Fibroblast of villous mesenchyme (primary cell): ENCODE measurements at places on chromosomes 4 and X. TPM values are rescaled to one million over a fixed set of nuclear protein-coding genes. Genes with fewer than 3 reads are reported as not detected.

- DNase-seq: no peak
These were observed 701.9 kb upstream of the ACTRT1 start for GRCh38 chrX:128754130-128754529.

- DNase-seq: no peak
These were observed 23.7 kb downstream of the LRPAP1 start for GRCh38 chr4:3508542-3508941.

NUDT11 gene
- 7.4 and 12.1 TPM in 2 replicates for total RNA-seq

- no peak for DNase-seq
These were observed 14.8 kb upstream of the MAEA start for GRCh38 chr4:1274871-1275270.

DNA sequence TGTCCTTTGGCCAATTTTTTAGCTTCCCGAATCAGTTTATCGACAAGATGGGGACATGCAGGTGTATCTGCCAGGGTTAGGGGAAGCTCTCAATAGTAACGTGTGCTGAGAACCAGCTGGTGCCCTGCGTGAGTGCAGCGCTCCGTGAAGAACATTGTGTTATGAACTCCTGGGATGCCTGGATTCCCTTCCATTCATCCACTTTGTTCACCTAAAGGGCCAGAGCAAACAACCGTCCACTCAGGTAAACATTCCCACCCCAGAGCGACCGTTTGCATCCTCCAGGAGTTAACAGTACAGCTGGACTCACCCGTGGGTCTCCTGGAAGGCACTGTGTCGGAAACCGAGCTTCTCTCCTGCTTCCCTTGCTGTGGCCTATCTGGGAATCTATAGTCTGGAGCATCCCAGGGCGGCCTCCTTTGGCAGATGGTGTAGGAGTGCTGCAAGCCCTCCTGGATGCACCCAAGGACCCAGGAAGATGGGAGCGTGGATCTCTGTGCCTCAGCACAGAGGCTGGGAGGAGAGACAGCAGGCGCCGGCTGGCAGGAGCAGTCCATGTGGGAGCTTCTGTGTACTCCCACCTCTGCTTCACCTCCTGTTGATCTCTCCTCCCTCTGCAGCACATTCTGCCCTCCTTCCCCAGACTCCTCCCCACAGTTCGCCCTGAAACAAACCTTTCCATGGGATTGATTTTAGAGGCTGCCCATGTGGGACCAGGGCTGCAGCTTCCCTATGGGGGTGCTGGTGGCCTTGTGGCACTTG is 62.7 kb downstream of the SHROOM2 start:
- no peak for DNase-seq

DNA sequence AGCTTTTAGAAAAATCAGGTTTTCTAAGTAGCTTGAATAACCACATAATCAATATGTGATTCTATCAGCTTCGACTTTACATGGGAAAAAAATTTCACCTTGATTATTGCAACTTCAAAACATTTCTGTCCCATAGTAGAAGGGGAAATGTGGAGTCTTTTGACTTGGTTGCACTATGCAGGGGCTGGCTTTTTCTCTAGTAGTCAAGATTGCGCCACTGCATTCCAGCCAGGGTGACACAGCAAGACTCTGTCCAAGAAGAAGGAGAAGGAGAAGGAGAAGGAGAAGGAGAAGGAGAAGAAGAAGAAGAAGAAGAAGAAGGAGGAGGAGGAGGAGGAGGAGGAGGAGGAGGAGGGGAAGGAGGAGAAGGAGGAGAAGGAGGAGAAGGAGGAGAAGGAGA is 84.9 kb downstream of the MAML3 start:
- peak; percentile 75 for DNase-seq

GRCh38 chrX:49282647-49283011 is 13.0 kb downstream of the PPP1R3F start:
- DNase-seq: peak; percentile 30

DNA sequence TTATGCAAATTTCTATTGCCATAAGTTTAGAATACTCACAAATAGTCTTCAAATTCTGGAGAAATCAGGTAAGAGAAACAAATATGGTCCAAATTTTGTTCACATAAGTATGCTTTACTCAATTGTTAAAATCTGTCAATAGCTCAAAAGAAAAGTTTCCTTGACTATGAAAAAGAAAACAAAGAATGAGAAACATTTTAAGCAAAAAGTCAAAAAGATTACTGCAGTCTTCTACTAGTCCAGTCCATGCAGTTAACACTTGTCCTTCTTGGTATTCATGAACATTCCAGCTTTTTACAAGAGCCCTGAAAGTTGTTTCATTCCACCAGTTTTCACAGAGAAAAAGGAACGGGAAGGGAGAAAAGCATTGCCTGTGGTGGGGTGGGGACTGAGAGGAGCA is 54.7 kb upstream of the ZXDA start:
- no peak for DNase-seq

GRCh38 chr4:37095925-37096324 is 148.6 kb upstream of the NWD2 start:
- no peak for DNase-seq

MOB1B gene
- 12.9 and 15.5 TPM in 2 replicates for total RNA-seq

USP53 gene
- 72.2 and 148 TPM in 2 replicates for total RNA-seq

RNF175 gene
- total RNA-seq: not detected in 2 replicates

DNA sequence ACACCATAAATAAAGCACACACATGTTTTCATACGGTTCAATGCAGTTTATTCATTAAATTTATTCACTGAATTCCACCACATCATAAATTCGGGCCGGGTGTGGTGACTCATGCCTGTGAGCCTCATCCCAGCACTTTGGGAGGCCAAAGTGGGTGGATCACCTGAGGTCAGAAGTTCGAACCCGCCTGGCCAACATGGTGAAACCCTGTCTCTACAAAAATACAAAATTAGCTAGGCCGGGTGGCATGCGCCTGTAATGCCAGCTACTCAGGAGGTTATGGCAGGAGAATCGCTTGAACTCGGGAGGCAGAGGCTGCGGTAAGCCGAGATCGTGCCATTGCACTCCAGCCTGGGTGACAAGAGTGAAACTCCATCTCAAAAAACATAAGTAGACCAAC is 131.6 kb downstream of the PDS5A start:
- no peak for DNase-seq

CNKSR2 gene
- 1.9 and 4.7 TPM in 2 replicates for total RNA-seq

PPP1R2C gene
- not detected in 2 replicates for total RNA-seq

DNA sequence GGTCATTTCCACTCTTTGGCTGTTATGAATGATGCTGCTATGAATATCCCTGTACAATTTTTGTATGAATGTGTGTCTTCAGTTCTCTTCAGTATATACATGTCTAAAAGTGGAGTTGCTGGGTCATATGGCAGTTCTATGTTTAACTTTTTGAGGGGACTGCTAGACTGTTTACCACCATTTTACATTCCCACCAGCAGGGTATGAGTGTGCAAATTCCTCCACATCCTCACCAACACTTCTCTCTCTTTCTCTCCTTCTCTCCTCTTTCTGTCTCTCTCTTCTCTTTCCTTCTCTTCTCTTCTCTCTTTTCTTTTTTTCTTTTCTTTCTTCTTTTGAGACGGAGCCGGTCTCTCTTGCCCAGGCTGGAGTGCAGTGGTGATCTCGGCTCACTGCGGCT is 7.8 kb downstream of the WWC2 start:
- no peak for DNase-seq

DNA sequence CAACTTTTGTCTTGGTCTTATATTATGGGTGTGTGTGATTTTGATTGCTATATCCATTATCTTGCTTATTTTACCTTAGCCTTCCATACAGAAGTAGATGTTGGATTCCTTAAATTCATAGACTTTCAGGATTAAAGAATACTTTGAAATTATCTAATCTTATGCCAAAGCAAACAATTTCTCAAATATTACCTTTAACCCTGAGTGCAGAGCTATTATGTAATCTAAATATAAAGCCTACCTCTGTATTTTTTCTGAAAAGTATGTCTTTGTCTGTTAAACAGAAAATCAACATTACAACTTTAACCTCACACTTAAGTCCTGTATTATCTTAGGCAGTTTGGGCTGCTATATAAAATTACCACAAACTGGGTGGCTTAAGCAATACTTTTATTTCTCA is 782.5 kb downstream of the STIM2 start:
- DNase-seq: no peak

GRCh38 chr4:86822136-86822535 is 27.0 kb downstream of the SLC10A6 start:
- DNase-seq: no peak

DNA sequence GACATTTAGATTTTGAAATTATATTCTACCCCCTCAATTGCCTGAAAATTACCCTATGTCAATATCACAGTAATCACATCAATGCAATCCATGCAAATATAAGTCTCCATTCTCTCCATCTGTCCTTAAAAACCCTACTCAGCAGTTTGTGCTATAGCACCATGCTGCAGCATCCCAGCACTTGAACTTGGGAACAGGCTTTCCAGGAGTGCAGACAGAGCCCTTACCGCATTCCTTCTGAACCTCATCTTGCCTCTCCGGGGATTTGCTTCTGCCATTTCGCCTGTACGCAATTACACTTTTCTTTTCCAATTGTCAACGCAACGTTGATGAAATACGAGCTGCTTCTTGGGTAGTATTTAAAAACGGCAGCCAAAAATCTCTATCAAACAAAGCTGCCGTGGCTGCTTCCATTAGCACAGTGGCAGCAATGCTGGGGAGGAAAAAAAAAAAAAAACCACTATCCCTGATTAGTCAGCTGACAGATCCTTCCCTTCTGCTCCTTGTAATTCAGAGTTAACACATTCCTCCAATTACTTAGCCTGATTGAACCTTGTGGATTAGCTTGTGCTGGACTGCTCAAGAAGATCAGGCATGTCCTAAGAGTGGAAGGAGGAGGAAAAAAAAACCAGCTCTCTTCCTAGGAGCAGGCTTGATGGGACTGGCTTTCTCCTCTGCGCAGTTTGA is 65.6 kb downstream of the MCF2 start:
- DNase-seq: peak; percentile 0

KIF4A gene
- total RNA-seq: 8.1 and 10.8 TPM in 2 replicates

GRCh38 chrX:152656890-152657289 is 19.2 kb downstream of the GABRQ start:
- no peak for DNase-seq

DNA sequence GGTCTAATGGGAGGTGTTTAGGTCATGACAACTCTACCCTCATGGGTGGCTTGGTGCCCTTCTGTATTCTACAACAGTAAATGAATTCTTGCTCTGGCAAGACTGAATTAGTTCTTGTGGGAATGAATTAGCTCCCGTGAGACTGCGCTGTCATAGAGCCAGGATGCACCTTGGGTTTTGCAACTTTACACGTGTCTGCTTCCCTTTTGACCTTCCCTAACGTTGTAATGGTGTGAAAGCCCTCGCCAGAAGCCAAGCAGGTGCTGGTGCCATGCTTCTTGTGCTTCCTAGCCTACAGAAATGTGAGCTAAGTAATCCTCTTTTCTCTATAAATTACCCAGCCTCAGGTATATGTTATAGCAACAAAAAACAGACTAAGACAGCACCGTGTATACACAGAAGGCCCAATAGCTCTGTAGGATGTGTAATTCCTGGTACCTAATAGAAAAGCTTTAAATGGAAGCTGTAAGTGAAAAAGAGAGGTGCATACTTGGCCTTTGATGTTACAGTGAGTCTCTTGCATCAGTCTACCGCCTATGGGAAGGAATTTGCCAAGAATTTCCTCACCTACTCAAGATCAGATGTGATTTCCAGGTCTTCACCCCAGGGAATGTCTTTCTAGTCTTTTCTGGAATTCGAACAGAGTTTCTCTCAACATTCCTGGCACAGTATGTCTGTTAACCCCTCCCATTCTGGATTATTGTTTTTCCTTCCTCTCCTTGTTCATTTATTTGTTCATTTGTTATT is 3.2 kb upstream of the ENPEP start:
- DNase-seq: no peak

DNA sequence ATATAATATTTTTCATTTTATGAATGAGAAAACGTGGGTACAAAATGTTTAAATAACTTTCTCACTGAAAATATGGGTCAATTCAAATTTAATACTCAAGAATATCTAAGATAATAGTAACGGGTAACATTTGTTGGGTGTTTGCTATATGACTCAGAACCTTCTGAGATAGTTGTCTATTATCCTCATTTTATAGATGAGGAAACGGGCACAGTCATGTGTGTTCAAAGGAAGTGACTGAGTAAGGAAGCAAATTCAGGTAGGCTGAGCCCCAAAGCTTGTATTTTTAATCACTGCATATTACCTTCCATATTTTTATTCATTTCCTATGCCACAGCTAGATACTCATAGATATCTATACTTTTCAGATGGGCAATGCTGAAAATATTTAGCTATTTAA is 12.2 kb upstream of the CAMK2D start:
- no peak for DNase-seq

MAGEA8 gene
- not detected in 2 replicates for total RNA-seq

GRCh38 chrX:96924581-96924980 is 40.9 kb downstream of the RPA4 start:
- no peak for DNase-seq

- no peak for DNase-seq
These were observed 860.0 kb upstream of the POU3F4 start for GRCh38 chrX:82648062-82648461.

GRCh38 chr4:53840643-53841042 is 223.8 kb downstream of the CHIC2 start:
- peak; percentile 67 for DNase-seq

DNA sequence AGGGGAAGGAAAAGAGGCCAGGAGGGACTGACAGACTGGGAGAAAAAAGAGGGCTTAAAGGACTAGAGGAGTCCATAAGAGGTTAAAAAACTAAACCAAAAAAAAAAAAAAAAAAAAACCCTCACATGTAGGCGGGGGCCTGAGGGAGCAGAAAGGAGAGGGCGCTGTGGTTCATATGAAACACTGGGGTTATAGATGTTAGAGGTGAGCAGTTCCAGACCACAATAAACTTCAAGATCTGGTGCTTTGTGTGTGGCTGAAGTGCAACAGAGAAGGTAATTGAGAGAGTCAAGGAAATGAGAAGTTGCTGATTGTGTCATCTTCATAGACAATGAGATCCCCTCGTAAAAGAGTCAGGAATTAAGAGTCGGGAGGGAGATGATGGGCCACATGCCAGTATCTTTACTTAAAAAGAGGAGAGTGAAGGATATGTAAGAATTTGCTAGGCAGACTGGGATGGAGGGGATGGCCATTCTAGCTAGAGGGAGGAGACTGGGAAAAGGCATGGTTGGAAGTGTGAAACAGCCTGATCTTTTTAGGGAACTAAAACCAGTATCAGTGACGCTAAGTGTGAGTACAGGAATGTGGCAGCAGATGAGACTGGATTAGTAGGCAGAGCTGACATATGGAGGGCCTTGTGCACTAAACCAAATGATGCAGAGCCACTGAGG is 18.4 kb upstream of the OGT start:
- DNase-seq: no peak

MAGEB10 gene
- total RNA-seq: not detected in 2 replicates

CXCL8 gene
- 25.1 and 294 TPM in 2 replicates for total RNA-seq

- peak; percentile 67 for DNase-seq
These were observed 20.8 kb downstream of the CLCN4 start for GRCh38 chrX:10177601-10178000.

DNA sequence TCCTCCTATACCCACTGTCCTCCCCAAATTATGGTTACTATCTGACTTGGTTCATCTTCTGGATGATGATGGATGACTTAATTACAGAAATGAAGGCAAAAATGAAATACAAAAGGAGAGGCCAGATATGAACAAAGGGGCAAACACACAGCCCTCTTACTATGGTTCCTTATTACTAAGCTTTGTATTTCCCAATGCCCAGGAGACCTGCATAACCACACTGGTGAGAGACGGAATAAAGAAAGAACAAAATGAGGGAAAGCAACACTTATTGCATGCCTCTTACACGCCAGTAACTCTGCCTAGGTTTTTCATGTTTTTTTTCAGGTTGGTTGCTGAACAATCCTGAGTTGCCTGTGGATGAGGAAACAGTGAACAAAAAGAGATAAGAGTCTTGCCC is 120.5 kb downstream of the SLC10A7 start:
- DNase-seq: no peak

- DNase-seq: no peak
These were observed 92.3 kb upstream of the PSAPL1 start for GRCh38 chr4:7526929-7527535.

P2RY4 gene
- not detected in 2 replicates for total RNA-seq
